ENCODE measurements at places on chromosomes 4 and X. TPM values are rescaled to one million over a fixed set of nuclear protein-coding genes. Genes with fewer than 3 reads are reported as not detected.

DNA sequence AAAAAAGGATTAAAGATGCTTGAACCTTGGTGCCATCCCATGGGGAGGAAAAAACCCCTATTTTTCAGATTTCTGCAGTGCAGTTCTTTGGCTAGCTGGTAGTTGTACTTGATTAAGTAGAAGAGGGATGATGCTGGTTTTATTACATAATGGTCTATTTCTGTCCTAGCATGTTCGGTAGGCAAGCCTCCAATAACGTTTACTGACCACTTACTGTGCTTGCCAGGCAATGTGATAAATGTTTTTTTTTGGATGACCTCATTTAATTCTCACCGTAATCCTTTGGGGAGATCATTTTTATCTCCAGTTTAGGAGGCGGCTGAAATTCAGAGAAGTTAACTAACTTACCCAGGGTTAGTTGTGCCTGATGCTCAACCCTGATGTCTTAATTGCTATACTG is 92.1 kb upstream of the RPA4 start:
- DNase-seq = no peak

Gene RAB39B
- total RNA-seq = 0.17 TPM

DNA sequence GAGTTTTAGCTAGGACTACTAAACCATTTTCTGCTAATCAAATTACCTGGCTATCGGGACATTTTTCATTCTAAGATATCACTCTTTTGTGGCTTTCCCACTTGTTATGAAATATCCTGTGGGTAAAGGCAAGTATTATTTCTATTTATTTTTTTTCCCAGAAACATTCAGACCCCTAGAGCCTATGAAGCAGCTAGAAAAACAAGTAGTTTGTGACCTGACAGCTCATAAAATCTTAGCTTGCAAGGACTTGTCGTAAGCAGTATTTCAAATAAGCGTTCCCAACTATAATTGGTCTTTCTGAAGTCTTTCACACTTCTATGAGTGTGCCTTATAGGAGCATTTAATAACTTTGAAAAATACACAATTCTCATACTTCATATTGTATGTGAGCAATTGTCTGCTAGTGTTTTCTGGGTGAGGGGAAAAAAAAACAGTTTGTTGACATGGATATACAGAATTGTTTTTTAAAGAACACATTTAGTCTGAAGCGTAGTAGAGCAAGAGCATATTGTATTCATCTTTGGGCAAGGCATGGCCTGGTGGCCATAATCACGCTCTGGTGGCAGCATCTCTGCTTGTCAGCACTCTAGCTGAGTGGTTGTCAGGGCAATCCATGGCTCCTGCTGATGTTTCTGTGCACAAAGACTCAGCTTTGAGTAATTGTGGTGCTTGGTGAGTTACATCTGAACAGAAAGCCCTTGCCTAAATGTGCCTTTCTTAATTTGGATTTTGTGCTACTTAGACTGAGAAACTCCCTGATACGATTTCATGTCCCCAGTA is 2.6 kb downstream of the MCUB start:
- DNase-seq = no peak

DNA sequence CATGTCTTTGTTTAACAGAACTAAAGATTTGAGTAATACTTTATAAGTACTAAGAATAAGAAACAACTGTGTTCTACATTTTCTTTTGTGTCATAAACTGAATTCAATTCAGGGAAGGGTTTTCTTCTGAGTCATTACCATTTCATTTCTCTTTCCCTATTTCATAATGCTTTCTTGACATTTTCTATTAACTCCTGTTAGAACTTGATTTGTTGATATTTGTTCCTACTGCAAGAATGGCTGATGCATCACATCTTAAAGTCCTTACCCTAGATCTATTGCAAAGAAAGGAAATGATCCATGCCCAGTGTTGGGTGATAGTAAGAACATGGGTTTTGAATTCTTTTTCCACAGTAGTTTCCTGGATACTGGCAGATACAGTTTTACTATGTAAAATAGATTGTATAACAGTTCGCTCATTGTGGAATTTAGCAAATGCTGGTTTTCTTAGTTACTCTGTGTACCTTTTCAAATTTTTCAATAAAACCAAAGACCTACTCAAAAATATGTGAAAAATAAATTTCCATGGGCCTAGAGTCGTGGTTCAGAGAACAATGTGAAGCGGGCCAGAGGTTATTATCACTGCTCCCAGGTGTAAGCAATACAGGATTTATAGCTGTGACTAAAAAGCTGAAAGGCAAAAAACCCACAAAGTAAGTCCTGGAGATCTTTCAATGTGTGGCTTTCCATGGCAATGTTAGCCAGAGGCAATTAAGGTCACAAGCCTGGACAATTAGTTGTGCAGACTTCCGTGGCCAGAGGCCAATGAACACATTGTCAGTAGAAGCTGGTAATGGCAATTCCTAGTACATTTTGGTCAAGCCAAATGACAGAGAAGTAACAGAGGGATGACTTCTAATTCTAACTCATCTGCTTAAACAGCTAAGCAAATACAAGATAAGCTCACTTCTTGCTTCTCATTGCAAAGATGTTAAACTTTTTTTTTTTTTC is 127.3 kb upstream of the FAT4 start:
- DNase-seq = peak; percentile 93

Gene DUSP21
- not detected for total RNA-seq

DNA sequence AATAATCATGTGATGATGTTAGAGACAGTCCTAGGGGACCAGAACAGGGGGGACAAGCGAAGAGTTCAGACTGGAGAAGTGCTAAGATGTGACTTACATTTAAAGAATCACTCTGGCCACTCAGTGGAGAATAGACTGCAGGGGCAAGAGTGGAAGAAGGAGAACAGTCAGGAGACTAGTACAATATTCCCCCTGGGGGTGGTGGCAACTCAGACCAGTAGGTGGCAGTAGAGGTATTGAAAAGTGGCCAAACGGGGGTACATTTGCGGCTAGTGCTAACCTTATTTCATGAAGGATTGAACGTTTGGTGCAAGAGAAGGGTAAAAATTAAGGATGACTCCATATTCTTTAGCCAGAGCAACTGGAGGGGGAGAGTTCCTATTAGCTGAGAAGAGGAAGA is 2.7 kb upstream of the BMX start:
- peak; percentile 52 for DNase-seq

Gene SLC6A14
- total RNA-seq = not detected

GRCh38 chrX:130285069-130285620 is 16.4 kb upstream of the ZNF280C start:
- DNase-seq = peak; percentile 71

Gene RASGEF1B
- total RNA-seq = 0.05 TPM

DNA sequence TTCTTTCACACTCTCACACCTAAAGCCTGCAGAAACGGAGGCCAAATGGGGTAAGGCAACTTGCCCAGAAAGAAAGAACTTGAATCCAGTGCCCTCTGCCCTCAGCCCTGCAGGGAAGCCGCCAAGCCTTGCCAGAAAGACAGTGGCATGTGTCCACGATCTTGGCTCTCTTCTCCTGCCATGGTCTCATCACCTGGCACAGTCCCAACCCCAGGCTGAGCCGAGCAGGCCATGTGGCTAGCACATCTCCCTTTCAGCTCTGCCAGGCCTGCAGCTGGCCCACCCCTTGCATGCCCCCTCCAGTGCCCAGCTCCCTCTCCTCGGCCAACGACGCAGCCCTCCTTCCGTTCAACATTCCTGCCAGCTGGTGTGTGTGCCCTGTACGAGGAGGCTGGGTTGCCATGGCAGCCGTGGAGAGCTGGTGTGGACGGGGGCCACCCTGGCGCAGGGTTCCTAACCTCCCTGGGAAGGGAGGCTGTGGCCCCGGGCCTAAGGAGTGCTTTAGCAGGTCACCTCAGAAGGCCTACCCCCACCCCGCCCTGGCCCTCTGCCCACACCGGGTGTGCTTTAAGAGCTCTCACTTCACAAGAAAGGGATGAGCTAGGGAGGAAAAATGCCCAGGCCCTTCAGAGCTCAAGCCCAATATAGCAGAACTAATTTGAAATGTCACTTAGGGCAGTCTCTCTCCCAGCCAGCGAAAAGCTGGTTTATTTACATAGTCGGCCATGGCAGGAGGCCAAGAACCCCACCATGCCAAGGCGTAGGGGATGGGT is 73.0 kb upstream of the PJA1 start:
- peak; percentile 78 for DNase-seq

DNA sequence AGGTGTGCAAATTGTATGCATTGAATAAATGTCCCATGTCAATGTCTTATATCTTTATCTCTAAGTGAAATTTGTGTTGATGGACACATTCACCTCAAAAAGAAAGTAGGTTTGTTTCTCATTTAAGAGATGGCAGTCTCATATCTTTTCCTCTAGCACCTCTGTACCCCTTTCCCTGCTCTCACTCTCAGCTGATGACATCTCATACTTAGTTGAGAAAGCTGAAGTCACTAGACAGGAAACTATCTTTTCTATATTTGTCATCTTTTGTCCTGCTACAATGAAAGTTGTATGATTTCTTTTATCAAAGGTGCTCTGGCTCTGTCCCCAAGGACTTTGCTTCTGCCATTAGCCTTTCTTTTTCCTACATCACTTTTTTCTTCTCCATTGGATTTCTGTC is 84.0 kb upstream of the GRPR start:
- no peak for DNase-seq

Gene PGRMC2
- total RNA-seq = 28.2 TPM

GRCh38 chr4:6322761-6323566 is 53.3 kb downstream of the WFS1 start:
- DNase-seq = no peak

GRCh38 chr4:10466161-10466560 is 8.9 kb upstream of the ZNF518B start:
- no peak for DNase-seq

DNA sequence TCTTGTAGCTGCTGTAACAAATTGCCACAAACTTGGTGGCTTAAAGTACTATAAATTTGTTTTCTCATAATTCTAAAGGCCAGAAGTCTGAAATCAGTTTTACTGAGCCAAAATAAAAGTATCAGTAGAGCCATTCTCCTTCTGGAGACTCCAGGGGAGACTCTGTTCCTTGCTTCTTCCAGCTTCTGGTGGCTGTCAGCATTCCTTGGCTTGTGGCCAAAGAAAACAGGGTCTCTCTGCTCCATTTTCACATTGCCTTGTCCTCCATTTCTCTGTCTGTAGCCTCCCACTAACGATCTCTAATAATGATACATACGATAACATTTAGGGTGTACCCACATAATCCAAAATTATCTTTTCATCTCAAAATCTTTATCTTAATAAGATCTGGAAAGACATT is 200.4 kb downstream of the MAB21L2 start:
- peak; percentile 52 for DNase-seq

DNA sequence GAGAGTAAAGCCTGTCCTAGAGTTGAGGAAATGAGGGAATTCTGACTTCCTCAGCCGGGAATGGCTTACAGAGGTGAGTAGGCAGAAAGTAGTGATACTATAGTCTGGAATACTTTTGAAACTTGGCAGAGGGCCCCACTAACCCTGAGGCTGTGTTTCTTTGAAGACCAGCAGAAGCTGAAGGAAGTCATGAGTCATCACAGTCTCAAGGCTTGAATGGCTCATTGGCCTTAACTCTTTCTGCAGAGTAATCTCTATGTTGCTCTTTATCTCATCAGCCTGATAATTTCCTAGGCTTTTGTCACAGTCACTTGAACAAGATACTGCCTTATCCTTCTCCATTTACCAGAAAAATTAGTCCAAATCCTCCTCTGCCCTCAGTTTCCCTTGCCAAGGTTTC is 80.8 kb downstream of the ANKRD50 start:
- DNase-seq = peak; percentile 97

Gene PRDM8
- total RNA-seq = 10.6 TPM

Gene GABRE
- 13.9 TPM for total RNA-seq

GRCh38 chr4:22215084-22215483 is 266.5 kb upstream of the KCNIP4 start:
- no peak for DNase-seq

- peak; percentile 67 for DNase-seq
Observed at GRCh38 chrX:67587946-67588624, 44.3 kb downstream of the AR start.

Gene YTHDC1
- total RNA-seq = 34.1 TPM

- DNase-seq = no peak
Observed at GRCh38 chrX:42606591-42606990, 171.4 kb downstream of the PPP1R2C start.

DNA sequence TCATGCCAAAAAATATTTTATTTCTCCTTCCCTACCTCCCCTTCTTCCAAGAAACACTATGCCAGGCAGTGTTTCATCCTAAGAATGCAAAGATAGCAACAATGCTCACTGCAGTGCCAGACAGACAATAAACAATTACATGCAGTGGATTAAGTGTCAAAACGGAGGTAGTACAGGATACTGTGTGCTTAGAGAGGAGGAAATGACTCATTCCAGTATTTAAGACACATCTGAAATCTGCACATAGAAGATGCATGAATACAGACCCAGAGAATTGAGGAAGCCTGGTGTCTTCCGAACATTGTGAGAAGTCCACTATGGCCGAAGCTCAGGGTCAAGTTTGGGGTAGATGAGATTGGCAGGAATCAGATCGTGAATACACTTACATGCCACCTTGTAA is 326.4 kb downstream of the PPP3CA start:
- peak; percentile 69 for DNase-seq

Gene WDR44
- 38.0 TPM for total RNA-seq

Gene TLR10
- not detected for total RNA-seq

GRCh38 chr4:176321589-176321988 is 1.8 kb downstream of the SPCS3 start:
- no peak for DNase-seq

GRCh38 chr4:112422644-112423043 is 93.3 kb downstream of the NEUROG2 start:
- no peak for DNase-seq

- no peak for DNase-seq
Observed at GRCh38 chrX:22053481-22053880, 21.4 kb downstream of the PHEX start.

DNA sequence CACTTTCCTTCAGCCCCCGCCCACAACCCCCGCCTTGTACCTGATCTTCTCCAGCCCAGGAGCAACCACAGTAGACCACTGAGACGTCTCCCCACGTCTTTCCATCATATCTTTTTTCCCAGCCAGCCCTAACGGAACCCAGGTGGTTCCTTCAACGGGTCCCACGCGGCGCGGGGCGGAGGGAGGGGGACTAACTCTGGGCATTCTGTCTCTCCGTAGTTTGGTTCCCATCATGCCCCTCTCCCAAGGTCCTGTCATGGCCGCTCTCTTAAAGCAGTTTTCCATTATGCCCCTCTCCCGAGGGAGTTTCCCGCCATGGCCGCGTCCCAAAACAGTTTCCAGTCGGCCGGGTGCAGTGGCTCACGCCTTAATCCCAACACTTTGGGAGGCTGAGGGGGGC is 21.5 kb upstream of the TBL1X start:
- DNase-seq = no peak

Gene SCML2
- total RNA-seq = 4.0 TPM

DNA sequence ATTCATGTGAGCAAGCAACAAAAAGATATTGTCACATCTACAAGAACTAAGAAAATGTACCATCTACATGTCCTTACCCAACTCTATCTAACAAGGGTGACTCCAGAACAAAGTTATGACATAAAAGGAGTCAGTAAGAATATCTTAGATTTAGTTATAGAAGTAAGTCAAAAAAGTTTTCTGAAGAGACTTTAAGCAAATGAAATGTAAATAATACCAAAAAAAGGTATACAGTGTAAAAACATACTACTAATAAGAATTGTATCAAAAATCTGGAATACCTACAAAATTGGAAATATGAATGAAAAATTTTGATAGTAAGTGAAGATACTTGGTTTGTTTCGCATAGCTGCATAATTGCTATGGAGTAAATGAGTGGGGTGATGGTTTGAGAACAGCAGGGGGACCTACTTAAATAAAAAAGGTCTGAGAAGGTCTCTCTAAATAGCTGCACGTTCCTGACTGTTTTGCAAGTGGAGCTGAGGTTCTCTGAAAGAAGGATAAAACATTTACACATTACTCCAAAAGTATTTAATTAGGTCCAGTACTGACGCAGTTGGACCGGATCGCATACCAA is 51.0 kb upstream of the ENPP6 start:
- DNase-seq = no peak

Data from M059J (cell line).